ENCODE measurements at places on chromosomes 3 and 15. TPM values are rescaled to one million over a fixed set of nuclear protein-coding genes. Genes with fewer than 3 reads are reported as not detected.

The XYLB gene
- total RNA-seq: 8.1 TPM

The FBN1 gene
- total RNA-seq: 698 TPM

The HIGD2B gene
- not detected for total RNA-seq

DNA sequence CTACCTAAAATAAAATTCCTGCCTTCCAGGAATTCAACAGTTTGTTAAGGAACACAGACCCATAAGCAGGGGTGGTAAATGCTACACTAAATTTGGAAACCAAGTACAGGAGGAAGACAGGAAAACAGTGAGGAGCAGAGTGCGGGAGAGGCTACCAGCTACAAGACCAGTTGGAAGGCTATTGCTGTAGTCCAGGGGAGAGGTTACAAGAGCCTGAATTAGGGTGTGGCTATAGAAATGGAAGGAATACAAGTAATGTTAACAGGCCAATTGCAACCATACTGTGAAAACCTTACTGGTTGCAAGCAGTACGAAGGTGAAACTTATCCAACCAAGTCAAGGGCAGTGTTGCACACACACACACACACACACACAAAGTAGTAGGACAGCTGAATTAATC is 880 bp upstream of the ARMC8 start:
- no peak for DNase-seq

The FANCD2OS gene
- total RNA-seq: not detected

The HTR3E gene
- total RNA-seq: not detected

The CCDC12 gene
- 17.6 TPM for total RNA-seq

DNA sequence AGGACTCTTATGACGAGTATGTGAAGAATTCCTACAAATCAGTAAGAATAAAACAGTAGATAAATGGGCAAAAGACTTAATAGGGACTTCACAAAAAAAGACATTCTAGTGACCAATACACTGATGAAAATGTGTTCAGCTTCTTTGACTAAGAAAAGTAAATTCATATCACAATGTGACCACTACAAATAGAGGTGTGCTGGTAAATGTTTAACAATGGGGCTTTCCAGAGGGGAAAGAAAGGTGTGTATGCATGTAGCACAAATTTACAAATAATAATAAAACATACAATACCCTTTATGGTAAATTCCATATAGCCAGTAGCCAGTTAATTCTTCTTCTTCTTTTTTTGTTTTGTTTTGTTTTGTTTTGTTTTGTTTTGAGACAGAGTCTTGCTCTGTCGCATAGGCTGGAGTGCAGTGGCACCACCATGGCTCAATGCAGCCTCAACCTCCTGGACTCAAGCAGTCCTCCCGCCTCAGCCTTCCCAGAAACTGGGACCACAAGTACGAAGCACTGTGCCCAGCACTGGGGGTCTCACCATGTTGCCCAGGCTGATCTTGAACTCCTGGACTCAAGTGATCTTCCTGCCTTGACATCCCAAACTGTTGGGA is 17.5 kb upstream of the NMD3 start:
- no peak for DNase-seq

The ITPKA gene
- 0.37 TPM for total RNA-seq

The GOLGA8S gene
- 0.21 TPM for total RNA-seq

The CCR8 gene
- total RNA-seq: not detected

GRCh38 chr15:43330780-43331087 is 361 bp upstream of the LCMT2 start:
- no peak for DNase-seq

The MELTF gene
- 8.4 TPM for total RNA-seq

The B3GNT5 gene
- total RNA-seq: 18.3 TPM

GRCh38 chr15:95018888-95019545 is 787.7 kb downstream of the MCTP2 start:
- DNase-seq: no peak

The LRTM1 gene
- total RNA-seq: 13.4 TPM

DNA sequence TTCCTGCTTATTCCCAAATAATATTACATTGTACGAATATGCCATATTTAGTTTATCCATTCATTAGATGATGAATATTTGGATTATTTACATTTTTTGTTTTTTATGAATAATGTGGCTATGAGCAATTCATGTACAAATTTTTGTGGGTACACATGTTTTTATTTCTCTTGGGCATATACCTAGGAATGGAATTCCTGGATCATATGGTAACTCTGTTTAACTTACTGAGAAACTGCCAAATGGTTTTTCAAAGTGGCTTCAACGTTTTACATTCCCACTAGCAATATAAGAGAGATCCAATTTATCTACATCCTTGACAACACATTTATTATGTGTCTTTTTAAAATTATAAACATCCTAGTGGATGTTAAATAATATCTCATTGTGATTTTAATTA is 362.0 kb upstream of the TMCO5A start:
- no peak for DNase-seq

- DNase-seq: no peak
Observed at GRCh38 chr3:16059081-16059537, 115.4 kb upstream of the GALNT15 start.

- no peak for DNase-seq
Observed at GRCh38 chr3:37610529-37610928, 251.2 kb upstream of the CTDSPL start.

GRCh38 chr3:136351351-136351750 is 101.2 kb downstream of the PCCB start:
- no peak for DNase-seq

DNA sequence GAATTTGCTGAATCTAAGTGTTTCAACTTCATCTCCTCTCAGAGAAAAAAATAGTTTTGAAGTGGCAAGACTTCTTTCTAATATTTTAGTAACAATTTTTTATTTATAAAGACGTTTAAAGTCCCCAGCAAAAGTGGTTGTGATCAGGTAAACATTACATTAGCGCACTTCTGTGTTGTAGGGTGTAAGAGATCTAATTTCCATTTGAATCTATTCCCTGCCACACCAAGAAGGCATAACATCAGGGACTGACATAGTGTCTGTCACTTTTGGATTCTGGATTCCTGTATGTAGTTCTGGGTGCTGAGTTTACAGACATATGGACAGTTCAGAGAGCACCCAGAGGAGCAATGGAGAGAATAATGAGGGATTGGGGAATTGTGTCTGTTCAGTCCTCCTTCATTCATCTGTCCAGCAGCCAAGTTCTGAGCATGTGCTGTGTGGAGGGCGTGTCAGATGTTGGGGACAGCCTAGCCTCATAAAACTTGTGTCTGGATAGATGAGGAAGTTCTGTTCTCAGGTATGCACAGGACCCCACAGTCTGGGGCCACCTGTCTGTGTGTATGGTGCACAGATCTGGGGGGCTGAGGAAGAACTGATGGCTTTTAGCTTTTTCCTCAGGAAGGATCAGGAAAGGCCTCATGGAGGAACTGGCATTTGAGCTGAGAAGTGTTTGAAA is 65.6 kb downstream of the MAP2K5 start:
- DNase-seq: no peak

DNA sequence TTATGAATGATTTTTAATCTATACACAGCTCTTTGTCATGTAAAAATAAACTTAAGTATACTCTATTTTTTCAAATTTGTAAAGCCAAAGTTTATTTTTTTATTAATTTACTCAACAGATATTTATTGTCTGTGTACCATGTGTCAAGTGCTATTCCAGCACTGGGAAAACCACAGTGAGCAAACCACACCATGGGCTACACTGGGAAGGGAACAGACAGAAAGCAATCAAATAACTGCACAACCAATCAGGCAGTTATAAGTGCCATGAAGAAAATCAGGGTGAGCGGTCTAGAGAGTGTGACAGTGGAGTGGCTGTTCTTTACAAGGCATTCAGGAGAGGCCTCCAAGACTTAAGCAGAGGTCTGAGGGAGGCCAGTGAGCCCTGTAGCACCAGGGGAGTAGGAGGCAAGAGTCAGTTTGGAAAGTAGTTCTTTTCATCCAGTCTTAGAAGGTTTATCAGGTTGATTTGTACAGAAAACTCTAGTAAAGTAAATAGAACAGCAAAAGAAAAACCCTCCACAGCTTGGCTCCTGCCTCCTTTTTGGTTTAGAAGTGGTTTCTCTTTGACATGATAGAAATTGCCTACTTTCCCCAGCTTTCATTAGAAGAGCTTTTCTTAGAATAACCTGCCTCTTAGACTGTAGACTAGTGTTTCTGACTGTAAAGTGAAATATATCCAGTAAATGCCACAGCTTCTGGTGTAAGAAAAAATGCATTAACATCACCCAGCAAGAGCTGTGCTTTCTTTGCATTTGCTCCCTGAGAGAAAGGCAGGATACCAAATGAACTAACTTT is 13.7 kb downstream of the EIF2AK4 start:
- no peak for DNase-seq

DNA sequence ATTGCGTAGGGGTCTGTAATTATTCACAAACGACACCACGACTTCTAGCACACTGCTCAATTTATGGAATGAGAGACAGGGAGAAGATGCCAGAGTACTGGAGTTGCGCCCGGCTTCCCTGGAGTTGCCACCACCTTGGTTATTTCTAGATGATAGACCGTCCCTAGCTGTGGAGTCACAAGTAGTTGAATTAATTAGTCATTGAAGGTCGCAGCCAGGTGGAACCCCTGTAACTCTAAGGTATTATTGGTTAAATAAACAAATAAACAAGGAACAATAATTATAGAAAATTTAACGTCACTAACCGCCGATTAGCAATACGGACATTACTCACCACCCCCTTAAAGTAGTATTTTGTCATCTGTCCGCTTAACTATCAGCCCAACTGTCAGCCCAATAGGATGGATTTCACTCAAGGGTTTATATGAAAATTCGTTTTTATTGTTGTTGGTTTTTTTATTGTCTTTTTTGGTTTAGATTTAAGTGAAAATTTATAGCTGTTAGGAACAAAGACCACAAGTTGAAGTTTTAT is 911 bp upstream of the AZI2 start:
- no peak for DNase-seq

- peak; percentile 25 for DNase-seq
Observed at GRCh38 chr3:144923046-144923775, 951.6 kb downstream of the DIPK2A start.

The ZNF860 gene
- 9.6 TPM for total RNA-seq

GRCh38 chr15:48871542-48871941 is 6.4 kb upstream of the EID1 start:
- no peak for DNase-seq

DNA sequence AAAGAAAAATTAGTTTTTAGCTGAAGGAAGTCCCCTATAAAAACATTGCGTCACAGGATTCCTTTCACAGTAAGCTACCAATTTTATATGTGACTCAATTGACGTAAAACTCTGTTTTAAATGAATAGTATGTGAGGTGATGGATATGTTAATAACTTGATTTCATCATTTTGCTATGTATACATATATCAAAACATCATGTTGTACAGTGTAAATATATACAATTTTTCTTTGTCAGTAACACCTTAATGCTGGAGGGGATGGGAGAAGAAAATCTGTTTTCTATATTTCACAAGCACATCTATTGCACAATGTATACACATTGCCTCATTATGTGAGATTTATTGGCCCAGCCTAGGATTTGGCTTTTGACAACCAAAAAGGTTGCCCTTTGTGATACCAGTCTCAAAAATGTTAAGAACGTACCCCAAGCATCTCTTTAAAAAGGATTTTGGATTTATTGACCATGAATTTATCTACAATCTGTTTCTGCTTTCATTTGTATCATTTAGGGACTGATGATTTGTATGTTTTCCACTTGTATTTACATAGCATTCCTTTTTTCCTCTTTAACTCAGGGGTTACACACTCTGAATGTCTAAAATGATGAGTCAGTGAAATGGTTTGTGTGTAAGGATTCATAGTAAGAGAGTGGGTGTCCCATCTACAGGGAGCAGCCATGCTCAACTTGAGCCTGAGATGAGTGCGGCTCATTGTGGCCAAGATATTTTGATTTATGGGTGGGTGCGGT is 62.6 kb downstream of the CRTC3 start:
- no peak for DNase-seq

The GP9 gene
- total RNA-seq: not detected

The SUSD5 gene
- 3.0 TPM for total RNA-seq
